ENCODE measurements at places on chromosomes 7 and 10.
A peak's percentile ranks its signal among the peaks of the same experiment; 100 is the strongest.

DNA sequence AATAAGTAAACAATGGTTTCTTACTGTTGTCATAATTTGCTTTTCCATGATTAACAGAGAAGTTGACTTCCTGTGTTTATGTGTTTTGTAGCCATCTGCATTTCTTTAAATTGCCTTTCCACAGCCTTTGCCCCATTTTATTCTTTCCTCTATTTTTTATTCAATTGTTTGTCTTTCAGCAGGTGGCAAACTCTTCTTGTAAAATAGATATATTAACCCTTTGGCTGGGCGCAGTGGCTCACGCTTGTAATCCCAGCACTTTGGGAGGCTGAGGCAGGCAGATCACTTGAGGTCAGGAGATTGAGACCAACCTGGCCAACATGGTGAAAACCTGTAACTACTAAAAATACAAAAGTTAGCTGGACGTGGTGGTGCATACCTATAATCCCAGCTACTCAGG lies 50.6 kb upstream of the CAPZA2 start:
- no peak for DNase-seq
- H3K27me3 ChIP-seq = no peaks in the 10 kb centered on the region
- H3K4me3 ChIP-seq = no peak overlapping the region
- no peak overlapping the region for H3K27ac ChIP-seq
- H3K4me1 ChIP-seq = peaks cover 5% of the 10 kb centered on the region
- no peaks in the 10 kb centered on the region for H3K36me3 ChIP-seq

DNA sequence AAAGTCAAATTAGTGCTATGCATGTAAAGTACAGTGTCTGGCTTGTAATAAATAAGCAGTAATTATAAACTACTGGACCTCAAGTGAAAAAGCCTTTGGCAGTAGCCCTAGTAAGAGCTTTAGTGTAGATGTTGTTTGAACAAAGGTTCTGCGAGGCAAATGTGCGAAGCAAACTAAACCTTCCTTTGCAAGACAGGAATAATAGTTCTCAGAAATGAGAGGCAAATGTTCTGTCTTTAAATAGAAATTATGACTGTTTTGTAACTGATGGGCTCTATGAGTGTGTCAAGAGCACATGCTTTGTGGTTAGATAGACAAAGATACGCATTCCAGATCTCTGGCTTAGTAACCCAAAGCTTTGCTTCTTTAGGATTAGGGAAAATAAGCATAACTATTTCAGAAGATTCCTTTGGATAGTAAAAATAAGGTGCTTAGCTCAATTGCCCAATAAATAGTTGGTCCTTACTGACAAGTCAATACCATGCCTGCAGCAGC lies 169.2 kb upstream of the CDC14C start:
- no peak for DNase-seq
- H3K4me3 ChIP-seq = no peak overlapping the region
- H3K4me1 ChIP-seq = no peaks in the 10 kb centered on the region
- no peak overlapping the region for H3K27ac ChIP-seq

DNA sequence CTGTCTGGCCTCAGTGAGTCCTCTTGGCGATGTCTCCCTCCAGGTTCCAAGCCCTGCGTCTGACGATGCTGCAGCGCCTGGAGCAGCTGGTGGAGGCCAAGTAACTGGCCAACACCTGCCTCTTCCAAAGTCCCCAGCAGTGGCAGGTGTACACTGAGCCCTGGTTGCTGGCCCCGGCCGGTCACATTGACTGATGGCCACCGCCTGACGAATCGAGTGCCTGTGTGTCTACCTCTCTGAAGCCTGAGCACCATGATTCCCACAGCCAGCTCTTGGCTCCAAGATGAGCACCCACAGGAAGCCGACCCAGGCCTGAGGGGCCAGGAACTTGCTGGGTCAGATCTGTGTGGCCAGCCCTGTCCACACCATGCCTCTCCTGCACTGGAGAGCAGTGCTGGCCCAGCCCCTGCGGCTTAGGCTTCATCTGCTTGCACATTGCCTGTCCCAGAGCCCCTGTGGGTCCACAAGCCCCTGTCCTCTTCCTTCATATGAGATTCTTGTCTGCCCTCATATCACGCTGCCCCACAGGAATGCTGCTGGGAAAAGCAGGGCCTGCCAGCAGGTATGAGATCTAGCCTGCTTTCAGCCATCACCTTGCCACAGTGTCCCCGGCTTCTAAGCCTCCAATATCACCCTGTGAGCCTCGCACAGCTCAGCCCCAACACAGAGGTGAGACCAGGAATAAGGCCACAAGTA lies 7.3 kb upstream of the ZNF22 start:
- H3K27me3 ChIP-seq = no peaks in the 10 kb centered on the region
- no peak for DNase-seq
- H3K27ac ChIP-seq = peak overlapping the region; percentile 64
- H3K36me3 ChIP-seq = peaks cover 40% of the 10 kb centered on the region
- peaks cover 89% of the 10 kb centered on the region for H3K4me1 ChIP-seq

GRCh38 chr10:107104026-107104652 lies 60.4 kb downstream of the SORCS1 start:
- H3K27me3 ChIP-seq = no peaks in the 10 kb centered on the region
- no peaks in the 10 kb centered on the region for H3K36me3 ChIP-seq
- no peaks in the 10 kb centered on the region for H3K4me1 ChIP-seq
- no peak overlapping the region for H3K4me3 ChIP-seq
- H3K27ac ChIP-seq = no peak overlapping the region

GRCh38 chr10:77946084-77946483 lies 19.5 kb upstream of the DLG5 start:
- DNase-seq = no peak
- H3K27ac ChIP-seq = no peak overlapping the region
- peaks cover 7% of the 10 kb centered on the region for H3K4me1 ChIP-seq
- no peaks in the 10 kb centered on the region for H3K27me3 ChIP-seq
- no peak overlapping the region for H3K4me3 ChIP-seq
- H3K36me3 ChIP-seq = no peaks in the 10 kb centered on the region

DNA sequence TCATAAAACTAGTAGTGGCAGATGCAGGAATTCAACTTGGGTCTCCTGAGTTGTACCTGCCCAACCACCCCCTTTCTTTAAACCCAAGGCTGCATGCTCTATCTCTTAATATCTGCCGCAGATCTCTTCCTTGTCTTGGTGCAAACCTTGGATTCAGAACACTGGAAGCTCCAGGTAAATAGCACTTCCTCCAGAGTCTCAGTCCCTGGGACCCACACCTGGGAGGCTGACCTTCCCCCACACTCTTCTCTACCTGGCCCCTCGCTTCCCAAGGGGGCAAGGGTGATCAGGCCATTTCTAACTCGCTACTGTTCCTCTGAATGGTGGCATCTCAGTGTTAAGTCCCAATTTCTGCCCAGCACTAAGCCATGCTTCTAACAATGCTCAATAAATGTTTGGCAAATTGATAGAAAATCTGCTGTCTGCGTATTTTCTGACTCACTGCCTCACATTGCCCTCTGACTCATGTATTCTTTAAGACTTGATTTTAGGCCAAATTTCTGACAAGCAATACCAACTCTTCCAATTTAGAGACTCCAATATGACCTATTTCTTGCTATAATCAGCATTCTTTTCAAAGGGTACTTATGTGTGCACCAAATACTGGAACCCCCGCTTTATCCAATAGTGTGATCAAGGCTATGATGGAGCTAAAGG lies 68.0 kb upstream of the PPP1R3C start:
- DNase-seq = no peak
- H3K4me1 ChIP-seq = no peaks in the 10 kb centered on the region
- H3K36me3 ChIP-seq = no peaks in the 10 kb centered on the region
- H3K27me3 ChIP-seq = no peaks in the 10 kb centered on the region

DNA sequence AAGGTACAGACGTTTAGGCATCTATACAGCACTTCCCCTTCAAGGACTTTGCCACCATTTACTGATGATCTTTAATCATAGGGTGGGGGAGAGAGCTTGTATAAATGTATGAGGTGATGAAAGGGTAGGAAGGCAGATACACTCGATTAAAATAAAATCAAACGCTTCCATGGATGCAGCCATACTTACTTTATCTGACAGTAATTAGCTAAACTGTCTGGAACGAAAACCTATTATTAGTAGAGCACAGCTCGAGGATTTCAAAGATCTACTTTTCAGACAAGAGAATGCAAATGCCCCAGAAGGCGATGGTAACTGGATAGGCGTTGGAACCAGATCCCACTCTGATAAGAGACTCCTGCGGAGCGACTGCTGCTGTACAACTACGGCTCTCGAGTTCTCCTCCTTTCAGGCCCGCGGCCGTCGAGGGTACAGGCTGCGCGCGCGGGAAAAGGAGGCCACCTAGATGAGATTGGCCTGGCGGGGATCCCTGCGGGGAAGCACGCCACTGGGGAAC lies 3.1 kb upstream of the NKX2-3 start:
- DNase-seq = no peak
- no peak overlapping the region for H3K4me3 ChIP-seq
- H3K27me3 ChIP-seq = peaks cover 99% of the 10 kb centered on the region
- H3K36me3 ChIP-seq = no peaks in the 10 kb centered on the region
- no peak overlapping the region for H3K27ac ChIP-seq
- peaks cover 33% of the 10 kb centered on the region for H3K4me1 ChIP-seq

GRCh38 chr10:48813291-48813690 lies 126.3 kb downstream of the LRRC18 start:
- H3K36me3 ChIP-seq = no peaks in the 10 kb centered on the region
- no peak for DNase-seq
- H3K4me3 ChIP-seq = no peak overlapping the region
- no peak overlapping the region for H3K27ac ChIP-seq
- peaks cover 17% of the 10 kb centered on the region for H3K4me1 ChIP-seq
- H3K27me3 ChIP-seq = no peaks in the 10 kb centered on the region

DNA sequence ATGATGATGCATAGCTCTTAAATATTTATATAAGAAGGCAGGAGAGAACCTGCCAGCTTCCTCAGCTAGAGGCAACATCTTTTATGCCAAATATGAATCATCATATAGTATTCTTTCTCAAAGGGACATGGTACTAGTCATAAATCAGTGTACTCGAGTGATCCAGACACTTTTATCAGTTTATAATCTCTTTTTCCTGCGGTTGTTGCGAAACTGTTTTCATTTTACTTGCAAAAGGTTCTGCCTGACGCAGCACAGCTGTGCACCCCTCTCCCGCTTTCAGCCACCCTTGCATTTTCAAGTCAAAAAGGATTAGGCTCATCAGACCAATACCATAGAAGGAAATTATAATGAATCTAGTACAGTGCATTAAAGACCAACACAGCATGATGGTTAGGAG lies 332.3 kb upstream of the PRKCQ start:
- H3K4me1 ChIP-seq = no peaks in the 10 kb centered on the region
- DNase-seq = no peak

- no peak for DNase-seq
- no peaks in the 10 kb centered on the region for H3K27me3 ChIP-seq
- peaks cover 10% of the 10 kb centered on the region for H3K36me3 ChIP-seq
- no peak overlapping the region for H3K4me3 ChIP-seq
- H3K27ac ChIP-seq = no peak overlapping the region
These were observed 12.4 kb downstream of the DUSP5 start for GRCh38 chr10:110510086-110510485.

GRCh38 chr10:73742454-73742734 lies 1.8 kb upstream of the SEC24C start:
- H3K27ac ChIP-seq = no peak overlapping the region
- H3K27me3 ChIP-seq = no peaks in the 10 kb centered on the region
- DNase-seq = no peak
- peaks cover 31% of the 10 kb centered on the region for H3K36me3 ChIP-seq

- H3K36me3 ChIP-seq = no peaks in the 10 kb centered on the region
- H3K27me3 ChIP-seq = no peaks in the 10 kb centered on the region
- H3K4me1 ChIP-seq = peaks cover 8% of the 10 kb centered on the region
- H3K27ac ChIP-seq = no peak overlapping the region
These were observed 171.2 kb downstream of the ARHGAP21 start for GRCh38 chr10:24552346-24553016.

DNA sequence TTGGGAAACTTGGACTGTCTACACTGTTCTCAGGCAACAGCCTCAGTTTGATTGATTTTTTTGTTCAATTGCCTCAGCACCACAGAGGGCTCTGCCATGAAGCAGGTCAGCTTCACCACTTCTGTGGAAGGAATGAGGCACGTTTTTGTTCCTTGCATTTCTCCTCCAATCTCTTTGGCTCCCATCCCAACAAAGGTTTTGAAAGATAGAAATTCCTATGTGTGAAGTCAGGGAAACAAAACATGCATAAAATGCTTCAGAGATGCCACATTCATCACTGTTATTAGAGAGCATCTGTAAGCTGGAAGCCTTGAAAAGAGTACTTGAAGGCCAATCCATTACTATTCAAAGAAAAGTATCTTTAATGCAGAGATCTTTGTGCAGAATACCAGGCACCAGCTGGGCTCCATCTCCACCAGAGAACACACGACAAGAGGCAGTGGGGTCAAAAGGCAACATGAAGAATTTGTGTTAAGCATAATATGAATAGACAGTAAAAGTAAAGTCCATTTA lies 249.1 kb upstream of the LYZL1 start:
- no peaks in the 10 kb centered on the region for H3K4me1 ChIP-seq
- no peak overlapping the region for H3K4me3 ChIP-seq
- H3K27me3 ChIP-seq = no peaks in the 10 kb centered on the region
- DNase-seq = no peak
- no peaks in the 10 kb centered on the region for H3K36me3 ChIP-seq

- H3K36me3 ChIP-seq = no peaks in the 10 kb centered on the region
- DNase-seq = no peak
- no peak overlapping the region for H3K27ac ChIP-seq
- no peaks in the 10 kb centered on the region for H3K27me3 ChIP-seq
- no peak overlapping the region for H3K4me3 ChIP-seq
These were observed 424.7 kb upstream of the FOXK1 start for GRCh38 chr7:4257146-4258111.

DNA sequence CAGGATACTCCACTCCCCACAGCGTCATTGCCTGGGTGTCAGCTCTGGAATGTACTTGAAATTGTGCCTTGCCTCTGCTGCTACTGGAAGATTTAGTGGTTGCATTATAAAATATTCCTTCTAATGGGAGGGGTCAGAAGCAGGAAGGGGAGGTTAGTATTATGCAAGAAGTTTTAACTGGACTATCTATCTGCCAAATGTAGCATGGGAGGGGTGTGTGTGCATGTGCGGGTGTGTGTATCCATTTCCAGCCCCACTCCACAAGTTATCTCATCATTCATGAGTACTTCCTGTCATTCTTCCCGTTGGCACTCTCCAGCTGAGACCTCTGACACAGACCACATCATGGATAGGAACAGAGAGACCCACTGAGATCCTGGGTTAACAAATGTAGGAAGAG lies 13.4 kb downstream of the MBL2 start:
- no peaks in the 10 kb centered on the region for H3K4me1 ChIP-seq
- H3K27ac ChIP-seq = no peak overlapping the region
- H3K27me3 ChIP-seq = no peaks in the 10 kb centered on the region
- no peak for DNase-seq
- H3K36me3 ChIP-seq = no peaks in the 10 kb centered on the region

DNA sequence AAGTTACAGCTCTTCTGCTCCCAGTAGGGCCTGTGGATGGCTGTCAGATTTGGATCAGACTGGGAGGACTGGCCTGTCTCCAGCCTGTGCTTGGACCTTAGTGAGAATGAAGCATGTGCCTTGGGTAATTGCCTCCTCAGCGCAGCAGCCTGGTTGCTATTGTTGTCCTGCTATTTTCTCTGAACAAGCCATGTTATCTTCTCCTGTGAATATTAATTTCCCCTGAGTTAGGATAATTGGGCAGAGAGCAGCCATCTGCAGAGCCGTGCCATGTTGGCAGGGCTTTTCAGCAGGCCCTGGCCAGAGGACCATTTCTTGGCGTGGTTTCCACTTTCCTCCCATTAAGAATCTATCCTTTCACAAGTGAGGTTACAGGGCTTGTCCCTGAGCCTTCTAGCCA lies 497.3 kb downstream of the SORCS3 start:
- no peak overlapping the region for H3K4me3 ChIP-seq
- no peaks in the 10 kb centered on the region for H3K27me3 ChIP-seq
- DNase-seq = peak; percentile 57

GRCh38 chr7:128025819-128026218 lies 5.4 kb downstream of the LRRC4 start:
- H3K4me1 ChIP-seq = peaks cover 33% of the 10 kb centered on the region
- no peak overlapping the region for H3K27ac ChIP-seq
- H3K36me3 ChIP-seq = peaks cover 5% of the 10 kb centered on the region
- no peak overlapping the region for H3K4me3 ChIP-seq
- no peaks in the 10 kb centered on the region for H3K27me3 ChIP-seq
- no peak for DNase-seq
